ENCODE measurements at places on chromosomes 4 and X.

- no peak for DNase-seq
These were observed 311.6 kb upstream of the DIAPH2 start for GRCh38 chrX:96373047-96373355.

GRCh38 chr4:173151496-173151895 lies 17.1 kb upstream of the GALNT7 start:
- no peak for DNase-seq

- DNase-seq, result no peak
These were observed 13.9 kb upstream of the PPEF2 start for GRCh38 chr4:75916091-75916661.

DNA sequence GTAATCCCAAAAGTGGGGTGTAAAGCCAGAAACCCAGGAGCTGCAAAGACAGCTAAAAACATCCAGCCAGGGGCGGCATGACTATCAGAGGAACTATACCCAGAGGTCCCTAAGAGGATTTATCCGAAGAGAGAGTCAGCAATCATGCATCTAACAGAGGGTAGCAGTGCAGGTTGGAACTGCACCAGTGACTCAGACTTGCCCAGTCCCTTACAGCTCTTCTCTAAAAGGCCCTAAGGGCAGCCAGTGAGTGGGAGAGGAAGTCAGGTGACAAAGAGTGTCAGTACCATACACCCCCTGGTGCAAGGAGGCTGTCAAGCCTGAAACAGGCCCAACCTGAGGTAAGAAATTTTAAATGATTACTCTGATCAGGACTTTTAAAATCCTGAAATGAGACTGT lies 88.1 kb downstream of the CAMK2D start:
- DNase-seq, result no peak
